Activated CD4-positive, alpha-beta T cell treated with anti-CD3 and anti-CD28 coated beads for 48 hours (primary cell): ENCODE measurements at places on chromosomes 5 and 9.
A peak's percentile ranks its signal among the peaks of the same experiment; 100 is the strongest.

GRCh38 chr9:121267689-121268597, at the start of gene GSN:
GSN (plus strand) TSS chr9:121268162; CDS start chr9:121301972, 33,810 bp downstream.
- DNase-seq = peak; percentile 52

DNA sequence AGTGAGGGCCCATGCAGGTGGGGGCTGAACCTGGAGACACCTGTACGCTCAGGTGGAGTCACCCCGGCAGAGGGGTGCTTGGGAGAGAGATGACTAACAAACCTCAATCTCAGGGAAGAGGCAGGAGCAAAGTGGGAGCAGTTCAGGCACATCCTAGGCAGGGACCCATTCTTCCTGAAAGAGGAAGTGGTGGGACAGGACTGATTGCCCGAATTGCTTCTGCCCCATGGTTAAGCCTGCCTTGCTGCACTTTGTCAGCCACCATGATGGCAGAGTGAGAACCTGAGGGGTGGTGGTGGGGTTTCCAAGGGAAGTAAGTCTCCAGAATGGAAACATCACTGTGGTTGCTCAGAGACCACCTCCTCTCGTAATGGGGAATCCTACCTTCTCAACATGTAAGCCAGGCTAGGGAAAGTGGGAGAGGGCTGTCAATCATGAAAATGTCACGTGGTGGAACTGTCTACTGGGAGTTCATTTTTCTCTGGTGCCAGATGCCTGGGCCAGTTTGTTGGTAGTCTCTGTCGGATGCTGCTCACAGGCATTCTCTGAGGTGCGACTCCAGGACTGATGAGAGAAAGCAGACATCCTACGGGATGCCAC, 150.4 kb downstream of the HSPA4 start:
- DNase-seq = no peak

GRCh38 chr5:83368835-83369234, 102.7 kb upstream of the VCAN start:
- no peak for DNase-seq

DNA sequence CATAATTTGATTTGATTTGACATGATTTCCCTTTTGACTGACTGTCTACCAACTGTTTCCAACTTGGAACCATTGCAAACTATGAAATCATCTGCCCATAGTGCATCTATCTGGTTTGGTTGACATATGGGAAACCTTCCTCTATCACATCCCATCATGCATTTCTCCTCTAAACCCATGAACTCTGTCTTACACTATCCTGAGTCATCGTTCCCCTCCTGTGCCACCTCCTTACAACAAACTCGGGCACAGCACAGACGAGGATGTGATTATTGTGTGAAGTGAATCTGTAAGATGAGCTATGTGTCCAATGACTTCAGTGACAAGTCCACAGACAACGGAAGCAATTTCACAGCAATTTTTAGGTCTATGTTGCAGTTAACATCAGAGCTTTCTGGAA, 126.1 kb downstream of the NPR3 start:
- no peak for DNase-seq

DNA sequence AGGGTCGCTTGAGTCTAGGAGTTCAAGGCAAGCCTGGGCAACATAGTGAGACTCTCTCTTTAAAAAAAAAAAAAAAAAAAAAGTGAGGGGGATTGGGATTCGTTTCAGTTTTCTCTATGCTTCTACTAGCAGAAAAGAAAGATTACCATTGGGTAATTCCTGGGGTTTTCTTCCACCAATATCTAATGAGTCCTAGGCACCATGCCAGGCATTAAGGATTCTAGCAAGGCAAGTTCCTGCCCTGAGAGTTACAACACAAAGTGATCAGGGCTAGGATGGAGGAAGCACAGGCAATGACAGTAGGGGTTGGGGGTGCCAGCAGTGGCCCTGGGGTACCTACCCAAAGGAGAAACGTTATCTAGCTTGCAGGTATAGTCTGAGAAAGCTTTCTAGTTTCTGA, 90.8 kb downstream of the PCDH1 start:
- no peak for DNase-seq

DNA sequence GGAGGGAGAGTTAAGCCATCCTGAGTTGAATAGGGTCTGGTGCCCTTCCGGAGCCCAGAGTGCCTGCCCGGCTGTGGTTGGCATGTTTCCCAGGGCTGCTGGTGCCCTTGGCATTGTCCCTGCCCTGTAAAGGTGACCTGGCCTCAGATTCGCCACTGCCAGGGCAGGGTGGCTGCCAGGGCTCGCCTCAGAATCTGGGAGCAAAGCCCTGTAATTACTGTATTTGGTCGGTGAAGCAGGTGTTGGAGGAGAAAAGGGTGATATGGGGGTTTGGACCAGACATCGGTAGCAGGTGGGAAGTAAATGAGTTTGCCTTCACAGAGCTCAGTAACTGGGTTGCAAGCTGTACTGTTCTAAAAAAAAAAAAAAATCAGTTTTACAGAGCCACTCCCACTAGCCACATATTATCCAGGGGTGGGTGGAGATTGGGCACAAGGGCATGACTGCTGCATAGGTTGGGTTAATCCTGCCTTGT, 47.6 kb downstream of the RGS3 start:
- no peak for DNase-seq

GRCh38 chr5:178538741-178539229, 51.4 kb downstream of the COL23A1 start:
- no peak for DNase-seq

DNA sequence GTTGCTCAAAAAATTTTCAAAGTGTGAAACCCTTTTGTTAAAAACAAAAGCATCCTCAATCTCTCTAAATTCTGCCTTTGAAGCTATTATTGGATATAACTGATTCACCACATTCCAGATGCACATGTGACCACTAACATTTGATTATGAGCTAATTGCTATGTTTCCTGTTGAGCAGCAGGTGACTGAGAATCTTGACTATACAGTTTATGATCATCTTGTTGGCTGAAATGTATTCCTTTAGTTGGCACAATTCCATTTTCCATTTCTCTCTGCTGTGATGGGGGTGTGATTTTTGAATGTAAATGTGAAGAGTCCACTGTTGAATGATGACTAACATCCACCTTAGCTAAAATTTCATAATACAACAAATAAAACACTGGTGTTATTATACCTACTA, 10.7 kb downstream of the LYSMD3 start:
- no peak for DNase-seq

- DNase-seq = peak; percentile 4
These were observed 305.8 kb upstream of the SMARCA2 start for GRCh38 chr9:1709347-1709746.

DNA sequence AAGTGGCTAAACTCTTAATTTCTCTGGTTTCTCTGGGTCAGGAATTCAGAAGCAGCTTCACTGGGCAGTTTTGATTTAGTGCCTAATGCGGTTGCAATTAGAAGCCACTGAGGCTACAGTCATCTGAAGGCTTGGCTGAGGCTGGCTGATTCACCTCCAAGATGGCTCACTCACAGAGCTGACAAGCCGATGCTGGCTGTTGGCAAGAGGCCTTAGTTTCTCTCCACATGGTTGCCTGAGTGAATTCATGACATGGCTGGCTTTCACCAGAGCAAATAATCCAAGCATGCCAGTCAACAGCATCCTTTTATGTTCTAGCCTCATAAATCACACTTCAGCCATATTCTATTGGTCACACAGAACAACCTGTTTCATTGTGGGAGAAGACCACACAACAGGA, 2.8 kb upstream of the CDK7 start:
- no peak for DNase-seq

- no peak for DNase-seq
These were observed 95.6 kb downstream of the RXRA start for GRCh38 chr9:134421888-134422287.

- no peak for DNase-seq
These were observed 148.7 kb upstream of the SLC1A3 start for GRCh38 chr5:36457511-36458270.

GRCh38 chr5:67050125-67050524, 146.5 kb downstream of the CD180 start:
- DNase-seq = no peak

- peak; percentile 74 for DNase-seq
These were observed 151.1 kb upstream of the ERCC6L2 start for GRCh38 chr9:95724253-95724991.

- no peak for DNase-seq
These were observed 774.5 kb upstream of the RGMB start for GRCh38 chr5:97998941-97999340.

GRCh38 chr9:22049411-22049810, 40.3 kb upstream of the CDKN2B start:
- no peak for DNase-seq

DNA sequence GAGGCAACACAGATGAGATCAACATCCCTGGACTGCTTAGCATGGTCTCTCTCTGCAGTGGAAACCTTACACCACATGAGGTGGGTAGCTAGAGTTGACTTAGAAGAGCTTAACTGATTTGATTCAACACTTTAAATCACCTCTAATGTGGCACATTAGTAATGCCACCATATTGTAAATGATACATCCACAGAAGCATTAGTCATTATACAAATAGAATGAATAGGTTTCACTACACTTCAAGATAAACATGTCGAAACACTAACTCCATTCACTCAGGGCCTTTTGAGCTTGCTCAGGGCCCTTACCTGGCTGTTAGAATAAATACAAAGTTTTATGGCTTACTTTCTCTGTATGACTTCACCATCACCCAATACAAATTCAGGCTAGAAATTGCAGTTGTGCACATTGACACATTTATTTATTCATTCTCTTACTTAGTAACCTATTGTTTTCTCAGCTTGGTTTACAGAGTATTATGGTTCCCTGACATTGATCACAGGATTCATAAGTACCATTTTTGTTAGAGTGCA, 9.3 kb upstream of the SMAD5 start:
- no peak for DNase-seq

DNA sequence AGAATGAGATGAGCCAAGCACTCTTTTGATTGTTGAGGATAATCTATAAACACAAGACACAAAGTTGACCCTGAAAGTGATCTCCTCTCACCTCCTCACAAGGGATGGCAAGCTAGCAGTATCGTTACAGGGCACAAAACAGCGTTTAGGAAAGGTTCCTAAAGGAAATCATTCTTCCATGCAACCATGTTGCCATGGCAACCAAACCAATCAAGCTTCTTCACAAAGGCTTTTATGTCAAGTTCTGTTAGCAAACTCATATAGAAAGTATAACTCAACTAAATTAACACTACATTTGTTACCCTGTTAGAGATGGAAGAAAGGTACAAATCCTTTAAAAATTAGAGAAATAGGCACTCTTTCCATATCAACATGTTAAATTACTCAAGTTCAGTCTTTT, 1016.8 kb upstream of the DMAC1 start:
- DNase-seq = no peak

GRCh38 chr9:34591248-34591916, 1.9 kb upstream of the CNTFR start:
- DNase-seq = peak; percentile 88

- no peak for DNase-seq
These were observed 196.2 kb downstream of the HSPA4 start for GRCh38 chr5:133247881-133248624.

DNA sequence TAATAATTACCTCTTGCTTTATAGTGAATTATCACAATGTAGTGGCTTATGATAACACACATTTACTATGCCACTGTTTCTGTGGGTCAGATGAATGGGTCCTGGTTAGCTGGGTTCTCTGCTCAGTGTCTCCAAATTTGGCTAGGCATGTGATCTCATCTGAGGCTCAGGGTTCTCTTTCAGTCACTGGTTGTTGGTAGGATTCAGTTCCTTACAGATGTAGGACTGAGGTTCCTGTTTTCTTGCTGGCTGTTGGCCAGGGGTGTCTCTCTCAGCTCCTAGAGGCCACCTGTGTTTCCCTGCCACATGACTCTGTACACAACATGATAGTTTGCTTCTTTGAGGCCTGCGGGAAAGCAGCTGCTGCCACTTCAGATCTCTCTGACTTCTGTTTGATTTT, 7.1 kb downstream of the NFX1 start:
- DNase-seq = no peak

- no peak for DNase-seq
These were observed 25.0 kb upstream of the OCLN start for GRCh38 chr5:69467442-69468225.

DNA sequence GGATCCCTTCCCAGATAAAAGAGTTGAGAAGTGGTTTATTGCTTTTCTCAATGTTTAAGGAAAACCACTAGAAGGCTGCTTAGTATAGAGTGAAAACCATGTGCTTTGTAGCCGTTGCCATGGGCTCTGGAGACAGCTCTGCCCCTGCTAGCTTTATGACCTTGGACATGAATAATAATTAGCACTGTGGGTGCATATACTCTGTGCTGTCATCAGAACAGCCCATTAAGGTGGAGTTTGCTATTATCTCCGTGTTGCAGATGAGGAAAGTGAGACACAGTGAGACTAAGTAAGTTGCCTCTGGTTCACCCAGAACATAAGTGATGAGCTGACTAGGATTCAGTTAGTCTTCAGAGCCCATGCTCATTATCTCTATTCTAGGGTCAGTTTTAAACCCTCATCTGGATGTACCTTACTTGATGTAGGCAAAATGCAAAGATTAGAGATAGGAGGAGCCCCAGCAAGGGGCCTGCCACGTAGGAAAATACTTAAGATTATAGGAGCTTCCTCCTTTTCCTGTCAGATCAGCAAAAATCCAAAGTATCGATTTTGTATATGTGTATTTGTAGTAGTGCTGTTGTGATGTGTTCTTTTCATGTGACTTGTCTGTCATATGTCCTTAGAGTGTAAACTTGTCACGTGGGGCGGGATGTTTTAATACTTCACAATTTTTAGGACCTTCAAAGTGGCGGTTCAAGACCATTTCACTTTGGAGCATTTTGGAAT, 102.5 kb downstream of the TLE4 start:
- no peak for DNase-seq

DNA sequence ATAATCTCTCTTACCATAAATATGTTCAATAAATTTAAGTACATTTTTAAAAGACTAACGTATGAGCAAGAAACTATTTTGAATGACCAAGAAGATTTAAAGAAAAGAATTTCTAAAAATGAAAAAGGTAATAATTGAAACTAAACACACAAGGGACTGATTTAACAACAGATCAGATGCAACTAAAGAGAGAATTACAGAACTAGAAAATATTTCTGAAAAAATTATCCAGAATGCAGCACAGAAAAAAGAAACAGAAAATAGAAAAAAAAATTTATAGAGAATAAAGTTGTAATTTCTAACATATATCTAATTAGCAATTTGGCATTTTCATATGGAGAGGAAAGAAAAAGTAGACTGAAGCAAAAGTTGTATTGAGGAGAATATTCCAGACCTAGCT, 269.3 kb downstream of the TLE1 start:
- no peak for DNase-seq

GRCh38 chr5:153896117-153896516, 142.6 kb downstream of the FAM114A2 start:
- DNase-seq = no peak

GRCh38 chr5:157709346-157709745, 21.9 kb upstream of the THG1L start:
- DNase-seq = no peak

- no peak for DNase-seq
These were observed 6.1 kb upstream of the RXFP3 start for GRCh38 chr5:33929925-33930690.

DNA sequence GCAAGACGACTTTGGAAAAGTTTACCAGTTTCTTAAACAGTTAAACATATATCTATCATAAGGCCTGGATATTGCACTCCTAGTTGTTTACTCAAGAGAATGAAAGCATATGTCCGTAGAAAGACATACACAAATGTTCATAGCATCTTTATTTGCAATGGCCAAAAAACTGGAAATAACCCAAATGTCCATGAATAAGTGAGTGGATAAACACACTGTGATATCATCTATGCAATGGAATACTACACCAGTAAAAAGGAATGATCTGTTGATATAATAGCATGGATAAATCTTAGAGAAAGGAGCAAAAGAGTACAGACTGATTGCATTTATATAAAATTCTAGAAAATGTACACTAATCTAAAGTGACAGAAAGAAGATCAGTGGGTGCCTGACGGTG, 28.0 kb upstream of the VCAN start:
- DNase-seq = no peak
